Stimulated activated effector memory CD8-positive, alpha-beta T cell treated with anti-CD3 and anti-CD28 coated beads, Interleukin-12 subunit alpha, Interleukin-12 subunit beta, amount 100 ng/mL, for 72 hours (primary cell): ENCODE measurements at places on chromosomes 2 and 18.

DNA sequence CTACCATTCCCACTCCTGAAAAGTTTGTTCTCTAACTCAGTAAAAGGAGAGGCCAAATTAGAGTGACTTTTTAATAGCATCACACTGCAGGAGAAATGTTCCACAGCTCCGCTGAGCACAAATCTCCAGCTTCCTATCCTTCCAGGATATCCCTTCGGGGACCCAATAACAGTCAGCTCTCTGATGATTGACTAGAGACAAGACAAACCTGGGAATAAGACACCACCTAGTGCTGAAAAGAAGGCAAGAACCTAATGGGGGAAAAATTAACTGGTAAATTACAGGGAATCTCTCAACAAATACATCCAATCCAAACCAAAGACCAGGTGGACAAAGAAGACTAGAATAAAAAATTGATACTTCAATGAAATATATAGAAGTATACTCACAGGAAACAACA, 977.1 kb upstream of the SOX11 start:
- no peak for DNase-seq

DNA sequence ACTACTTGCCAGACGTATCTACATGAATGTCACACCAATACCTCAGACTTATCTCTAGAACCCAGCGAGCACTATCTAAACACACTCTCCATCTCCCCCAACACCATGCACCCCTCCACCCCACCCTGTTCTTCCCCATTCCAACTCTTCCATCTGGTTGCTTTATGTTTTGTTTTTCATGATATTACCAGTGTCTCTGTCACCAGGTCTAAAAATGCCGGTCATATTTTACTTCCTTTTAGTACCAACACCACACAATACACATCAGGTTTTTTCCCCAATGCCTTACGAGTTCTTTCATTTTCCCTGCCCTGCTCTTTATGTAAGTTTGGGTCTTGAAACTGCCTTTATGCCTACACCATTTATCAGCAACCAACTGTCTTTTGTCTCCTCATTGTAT, 10.2 kb upstream of the ITGA4 start:
- DNase-seq = no peak

GRCh38 chr2:70708376-70709199, 59.4 kb downstream of the ADD2 start:
- DNase-seq = no peak

DNA sequence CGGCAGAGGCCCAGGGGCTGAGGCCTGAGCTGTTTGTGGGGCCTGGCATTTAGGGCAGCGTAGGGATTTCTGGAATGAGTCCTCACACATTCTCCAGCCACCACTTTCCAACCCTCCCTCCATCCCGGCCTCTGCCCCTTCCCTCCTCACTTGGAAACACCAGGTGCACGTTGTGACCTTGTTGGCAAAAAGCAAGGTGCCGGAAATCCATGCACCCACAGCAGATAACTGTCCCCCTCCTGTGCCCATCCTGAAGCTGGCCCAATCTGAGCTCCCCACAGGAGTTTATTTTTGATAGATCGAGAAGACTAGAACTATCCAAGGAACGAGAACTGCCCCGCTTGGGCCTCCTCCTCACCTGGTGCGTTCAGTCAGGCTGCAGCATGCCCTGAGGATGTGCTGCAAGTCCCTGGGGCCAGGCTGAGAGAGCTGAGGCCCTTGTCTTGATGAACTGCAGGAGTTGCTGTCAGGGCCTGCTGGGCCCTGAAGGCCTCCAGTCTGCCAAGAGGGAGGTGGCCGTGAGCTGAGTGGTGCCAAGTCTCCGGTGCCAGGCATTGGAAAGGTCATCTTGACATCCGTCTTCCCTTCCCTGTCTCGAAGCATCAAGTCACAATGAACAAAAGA, 55.8 kb downstream of the CTIF start:
- no peak for DNase-seq

- DNase-seq = no peak
Observed at GRCh38 chr2:220148471-220149248, 521.2 kb downstream of the SLC4A3 start.

- no peak for DNase-seq
Observed at GRCh38 chr2:42829671-42830440, 37.5 kb upstream of the HAAO start.

DNA sequence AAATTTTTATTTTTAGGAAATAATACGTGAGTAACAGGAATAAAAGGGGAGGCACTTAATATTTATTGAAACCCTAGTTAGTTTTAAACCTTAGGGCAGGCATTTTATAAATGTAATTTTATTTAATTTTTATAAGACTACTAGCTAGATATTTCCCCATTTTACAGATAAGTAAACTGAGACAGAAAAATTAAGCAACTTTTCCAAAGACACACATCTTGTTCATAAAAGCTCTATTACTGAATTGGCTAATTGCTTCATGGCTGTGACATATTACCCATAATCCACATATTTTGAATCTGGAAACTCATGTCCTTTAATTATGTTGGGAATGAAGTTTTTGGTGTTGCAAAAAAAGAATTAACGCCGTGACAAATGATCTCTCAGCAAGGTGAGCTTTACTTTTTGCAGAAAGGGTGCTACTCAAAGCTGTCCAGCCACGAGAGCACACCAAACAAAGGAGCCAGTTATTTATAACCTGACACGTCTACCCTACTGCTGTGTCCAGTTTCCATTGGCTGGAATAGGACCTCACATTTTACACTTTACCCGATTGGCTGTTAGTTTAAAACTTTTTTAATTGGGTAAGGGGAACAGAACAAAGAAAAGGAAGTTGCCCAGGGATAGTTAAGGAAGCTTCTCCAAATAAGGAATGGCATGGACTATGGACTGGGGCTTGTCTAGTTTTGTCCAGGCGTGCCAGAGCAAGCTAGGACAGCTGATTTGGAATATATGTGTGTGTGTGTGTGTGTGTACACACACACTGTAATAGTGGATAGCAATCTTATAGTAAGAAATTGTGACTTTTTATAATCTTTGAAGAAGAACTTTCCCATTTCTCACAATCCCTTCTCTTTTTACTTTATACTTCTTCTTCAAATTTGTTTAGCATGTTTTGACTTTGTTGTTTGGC, 54.2 kb downstream of the COMMD1 start:
- DNase-seq = no peak
